ENCODE measurements at places on chromosomes 11 and 22.

GRCh38 chr22:24007253-24008021 is 2.2 kb upstream of the GSTT4 start:
- DNase-seq: no peak

DNA sequence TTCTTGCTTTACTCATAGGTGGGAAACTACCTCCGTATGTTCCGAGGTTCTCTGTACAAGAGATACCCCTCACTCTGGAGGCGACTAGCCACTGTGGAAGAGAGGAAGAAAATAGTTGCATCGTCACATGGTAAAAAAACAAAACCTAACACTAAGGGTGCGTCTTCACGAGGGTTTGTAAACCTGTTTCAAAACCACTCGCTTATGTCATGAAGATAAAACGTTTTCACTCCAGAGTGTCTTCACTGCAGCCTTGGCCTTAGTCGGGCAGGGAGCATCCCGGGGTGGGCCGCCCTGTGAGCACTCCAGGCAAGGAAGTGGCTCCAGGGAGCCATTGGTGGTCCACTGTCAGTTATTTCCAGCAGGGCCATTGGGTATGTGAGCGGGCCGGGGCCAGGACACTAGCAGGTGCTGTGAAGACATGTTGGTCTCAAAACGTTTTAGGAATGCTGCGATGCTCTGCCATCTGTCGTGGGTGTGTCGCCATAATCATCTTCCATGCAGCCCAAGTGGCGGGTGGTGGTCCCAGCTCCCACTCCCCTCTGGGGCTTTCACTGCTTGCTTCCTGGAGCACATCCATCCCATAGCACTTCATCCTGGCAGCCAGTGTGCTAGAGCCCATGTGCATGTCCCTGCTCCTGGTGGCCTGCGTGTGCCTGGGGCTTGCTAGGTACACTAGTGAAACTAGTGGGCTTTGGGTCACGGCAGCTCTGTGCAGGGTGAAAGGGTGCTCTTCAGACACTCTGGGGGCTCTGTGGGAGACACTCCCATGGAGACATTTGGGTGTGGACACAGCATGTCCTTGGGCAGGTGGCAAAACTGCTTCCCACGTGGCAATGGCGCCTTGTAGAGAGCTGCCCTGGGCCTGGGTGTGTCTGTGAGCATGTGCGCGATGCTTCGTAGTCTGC is 5.2 kb downstream of the SMARCB1 start:
- DNase-seq: no peak

DNA sequence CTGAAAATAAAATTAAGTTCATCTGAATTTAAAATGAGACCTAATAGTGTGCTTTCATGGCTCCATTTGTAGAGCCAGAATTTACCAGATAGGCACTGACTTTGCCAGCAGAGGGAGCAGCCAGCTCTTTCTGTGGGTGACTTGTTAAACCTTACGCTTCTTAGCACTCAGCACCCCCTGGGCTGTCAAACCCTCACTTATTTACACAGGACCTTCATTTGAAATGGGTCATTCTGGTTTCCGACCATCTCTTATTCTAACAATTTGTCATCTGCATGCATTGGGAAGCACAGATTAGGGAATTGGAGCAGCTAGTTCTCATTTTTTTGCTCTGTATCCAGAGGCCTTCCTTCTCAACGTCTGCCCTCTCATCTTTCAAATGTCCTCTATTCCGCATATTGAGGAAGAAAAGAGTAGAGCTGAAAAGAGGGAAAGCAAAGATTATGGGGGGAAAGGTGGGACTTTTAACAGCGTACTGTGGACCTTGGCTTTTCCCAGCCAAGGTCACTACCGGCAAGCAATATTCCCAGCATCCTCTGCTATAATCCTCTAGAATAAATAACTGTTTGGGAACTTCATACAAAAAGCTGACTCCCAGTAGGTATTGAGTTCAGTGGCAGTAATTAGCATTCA is 3.1 kb downstream of the ASRGL1 start:
- DNase-seq: peak; percentile 32

DNA sequence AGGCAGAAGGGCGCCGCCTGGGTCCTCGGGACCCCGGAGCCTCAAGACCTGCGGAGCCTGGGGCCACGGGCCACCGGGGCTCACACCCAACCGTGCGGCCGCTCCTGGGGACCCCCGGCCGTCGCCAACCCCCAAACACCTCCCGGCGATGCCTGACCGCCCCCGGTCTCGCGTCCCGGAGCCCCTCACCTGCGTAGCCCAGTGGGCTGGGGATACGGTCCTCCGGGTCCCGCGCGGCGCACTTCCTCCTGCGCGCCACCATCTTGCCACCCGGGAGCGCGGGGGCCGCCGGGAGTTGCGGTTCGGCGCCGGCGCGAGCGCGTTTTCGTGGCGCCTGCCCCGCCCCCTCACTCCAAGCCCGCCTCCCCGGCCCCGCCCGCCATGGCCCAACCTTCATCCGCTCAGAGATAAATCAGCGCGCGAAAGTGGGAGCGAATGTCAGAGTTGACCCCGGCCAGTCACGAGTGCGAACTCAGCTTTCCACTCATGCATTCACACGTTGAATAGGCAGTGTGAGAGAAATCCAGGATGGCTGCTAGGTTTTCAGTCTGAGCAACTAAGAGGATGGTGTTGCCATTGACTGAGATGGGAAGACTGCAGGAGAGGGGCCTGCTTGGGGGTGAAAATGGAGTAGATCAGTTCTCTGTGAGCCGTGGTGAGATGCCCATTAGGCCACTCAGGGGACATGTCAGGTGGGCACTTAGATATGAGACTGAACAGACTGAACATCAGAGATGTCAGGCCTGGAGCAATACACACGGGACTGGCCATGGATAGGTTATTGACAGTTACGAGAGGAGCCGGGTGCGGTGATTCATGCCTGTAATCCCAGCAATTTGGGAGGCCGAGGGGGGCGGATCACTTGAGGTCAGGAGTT is at the start of gene RRP7A:
RRP7A (minus strand) TSS at position 272 of the 877 bp plus-strand sequence; CDS start at position 262, 10 bp downstream.
- DNase-seq: peak; percentile 73

- DNase-seq: no peak
These were observed 56.4 kb downstream of the SGSM3 start for GRCh38 chr22:40426594-40427333.

- no peak for DNase-seq
These were observed 347.0 kb downstream of the MIAT start for GRCh38 chr22:27004434-27004833.

All from hepatic stellate cell (primary cell).